Stimulated activated CD4-positive, alpha-beta T cell treated with anti-CD3 and anti-CD28 coated beads, Interleukin-12 subunit alpha, Interleukin-12 subunit beta, amount 100 ng/mL, for 4 hours (primary cell): ENCODE measurements at places on chromosomes 6 and 20.

- DNase-seq = no peak
These were observed 121.0 kb upstream of the RNF24 start for GRCh38 chr20:4136078-4136966.

GRCh38 chr20:4637081-4637797 lies 84.5 kb upstream of the PRND start:
- no peak for DNase-seq

DNA sequence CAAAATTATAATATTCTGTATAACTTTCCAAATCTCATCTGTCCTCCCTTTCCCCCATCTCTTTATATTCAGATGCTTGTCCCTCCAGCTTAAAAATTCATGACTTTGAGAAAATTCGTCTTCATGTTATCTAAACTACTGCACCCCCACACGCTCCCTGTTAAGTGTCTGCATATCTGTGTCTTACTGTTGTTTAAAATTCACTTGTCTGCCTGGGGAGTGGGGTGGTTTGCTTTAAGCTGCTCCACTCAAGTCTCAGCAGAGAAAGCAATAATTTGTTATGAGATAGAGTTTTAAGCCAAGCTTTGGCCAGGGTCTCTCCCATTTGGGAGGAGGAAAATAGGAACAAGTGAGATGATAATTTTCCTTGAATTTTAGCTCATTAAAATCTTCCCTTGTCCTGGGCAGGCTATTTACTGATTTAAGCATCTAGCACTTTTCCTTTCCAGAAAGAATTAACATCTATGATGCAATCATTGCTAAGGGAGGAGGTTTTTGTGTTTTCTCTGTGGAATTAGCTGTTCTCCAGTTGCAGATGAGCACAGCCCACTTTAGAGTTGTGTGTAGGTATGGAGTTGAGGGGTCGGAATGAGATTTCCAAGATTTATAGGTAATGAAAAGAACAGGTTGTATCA lies 36.8 kb downstream of the MTHFD1L start:
- no peak for DNase-seq

- no peak for DNase-seq
These were observed 40.5 kb upstream of the TAF8 start for GRCh38 chr6:42009844-42010184.

GRCh38 chr6:24910961-24911725 lies 24.6 kb downstream of the RIPOR2 start:
- DNase-seq = peak; percentile 56
